ENCODE measurements at places on chromosomes 16 and 17.

GRCh38 chr17:12634789-12635414 is 30.8 kb upstream of the MYOCD start:
- DNase-seq: peak; percentile 3

- DNase-seq: peak; percentile 89
Observed at GRCh38 chr16:28193530-28194423, 18.0 kb downstream of the XPO6 start.

DNA sequence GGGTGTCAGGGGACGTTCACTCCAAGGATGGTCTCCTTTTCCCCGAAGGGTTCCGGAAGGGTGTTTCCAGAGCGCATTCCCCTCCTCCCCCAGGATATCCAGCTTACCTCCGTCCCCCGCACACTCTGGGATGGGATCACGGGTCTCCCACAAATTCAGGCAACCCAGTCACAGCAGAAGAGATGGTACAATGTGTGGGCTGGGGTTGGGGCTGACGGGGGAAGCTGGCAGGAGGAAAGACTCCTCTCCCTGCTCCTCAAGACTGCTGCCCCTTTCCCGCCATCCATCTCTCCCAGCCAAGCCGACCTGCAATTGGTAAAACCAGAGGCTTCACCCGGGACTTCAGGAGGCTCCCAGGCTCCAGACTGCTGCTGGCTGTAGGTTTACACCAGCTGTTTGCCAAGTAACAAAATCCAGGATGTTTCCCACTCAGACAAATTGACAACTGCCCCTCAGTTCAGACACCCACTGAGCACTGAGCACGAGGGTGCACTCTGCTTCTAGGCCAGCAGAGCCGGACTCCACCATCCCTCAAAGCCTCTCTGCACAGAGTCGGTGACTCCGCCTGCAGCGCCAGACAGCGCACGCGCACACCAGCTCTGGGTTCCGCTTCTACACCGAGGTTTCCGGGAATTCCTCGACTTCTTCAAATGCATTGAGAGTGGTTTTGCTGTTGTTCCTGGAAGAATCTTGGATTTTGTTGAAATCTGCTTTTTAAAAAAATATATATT is 37.7 kb downstream of the ASPA start:
- no peak for DNase-seq

GRCh38 chr16:27551036-27551435 is 1.1 kb downstream of the KATNIP start:
- no peak for DNase-seq

GRCh38 chr16:84538222-84538840 is 33.9 kb upstream of the MEAK7 start:
- DNase-seq: no peak

DNA sequence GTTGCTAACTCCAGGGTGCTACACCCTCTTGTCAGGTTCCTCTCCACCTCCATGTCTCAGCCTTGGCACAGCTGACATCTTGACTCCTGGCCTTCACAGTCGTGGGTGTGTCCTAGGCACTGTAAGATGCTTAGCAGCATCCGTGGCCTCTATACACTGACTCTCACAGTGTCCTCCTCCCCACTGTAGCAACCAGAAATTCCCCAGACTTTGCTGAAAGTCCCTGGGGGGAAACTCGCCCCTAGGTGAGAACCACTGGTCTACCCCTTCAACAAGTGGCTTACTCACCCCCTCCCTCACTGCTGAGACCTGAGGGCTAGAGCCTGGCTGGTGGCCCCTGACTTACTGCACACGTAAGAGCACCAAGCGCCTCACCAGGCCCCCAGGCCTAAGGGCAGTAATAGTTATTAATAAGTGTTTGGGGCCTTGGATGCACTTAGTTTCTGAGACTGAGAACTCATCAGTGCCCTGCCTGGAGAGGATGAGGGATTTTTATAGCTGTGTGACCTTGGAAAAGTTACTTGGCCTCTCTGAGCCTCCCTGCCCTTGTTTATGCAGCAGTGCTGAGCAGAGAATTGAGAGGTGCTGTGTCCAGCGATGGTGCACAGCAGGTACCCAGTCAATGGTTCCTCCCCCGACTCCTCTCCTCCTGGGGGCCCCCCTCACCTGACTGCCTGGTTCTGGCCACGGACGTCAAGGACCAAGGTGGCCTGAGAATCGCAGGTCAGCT is 67.1 kb downstream of the RMI2 start:
- DNase-seq: no peak

- DNase-seq: no peak
Observed at GRCh38 chr17:42399121-42399520, 10.9 kb upstream of the STAT3 start.

DNA sequence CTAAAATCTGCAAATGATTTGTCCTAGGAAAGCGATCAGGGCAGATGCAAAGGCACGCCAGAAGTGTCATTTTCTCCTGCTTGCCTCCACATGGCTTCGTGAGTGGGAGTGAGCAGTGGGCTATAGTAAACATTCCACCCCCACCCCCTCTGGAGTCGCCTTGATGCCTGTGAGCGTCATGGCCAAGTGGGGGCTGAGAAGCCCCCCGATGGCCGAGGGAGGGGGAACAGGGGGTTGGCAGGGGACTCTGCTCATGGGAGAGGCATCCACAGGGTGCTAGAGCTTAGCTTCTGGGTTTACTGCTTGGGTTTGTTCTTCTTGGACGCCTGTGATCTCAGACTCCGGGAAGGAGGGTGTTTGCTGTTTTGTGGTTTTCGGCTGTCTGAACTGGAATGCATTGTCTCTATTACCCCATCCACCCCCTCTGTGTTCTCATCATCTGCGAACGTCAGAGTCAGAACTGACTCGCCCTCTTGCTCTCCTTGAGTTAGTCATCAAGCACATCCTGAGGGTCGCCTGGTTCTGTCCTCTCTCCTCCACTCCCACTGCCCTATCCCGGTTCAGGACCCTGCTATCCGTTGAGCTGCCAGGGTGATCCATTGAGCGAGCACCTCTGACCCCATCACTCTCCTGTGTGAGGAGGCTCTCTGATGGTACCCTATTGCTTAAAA is 15.4 kb downstream of the TNS4 start:
- DNase-seq: peak; percentile 100

GRCh38 chr17:951325-952132 is 28.0 kb downstream of the NXN start:
- DNase-seq: peak; percentile 53

GRCh38 chr17:60730273-60730672 is 52.6 kb downstream of the BCAS3 start:
- DNase-seq: peak; percentile 3

GRCh38 chr17:74641224-74641957 is 17.9 kb upstream of the CD300E start:
- no peak for DNase-seq

DNA sequence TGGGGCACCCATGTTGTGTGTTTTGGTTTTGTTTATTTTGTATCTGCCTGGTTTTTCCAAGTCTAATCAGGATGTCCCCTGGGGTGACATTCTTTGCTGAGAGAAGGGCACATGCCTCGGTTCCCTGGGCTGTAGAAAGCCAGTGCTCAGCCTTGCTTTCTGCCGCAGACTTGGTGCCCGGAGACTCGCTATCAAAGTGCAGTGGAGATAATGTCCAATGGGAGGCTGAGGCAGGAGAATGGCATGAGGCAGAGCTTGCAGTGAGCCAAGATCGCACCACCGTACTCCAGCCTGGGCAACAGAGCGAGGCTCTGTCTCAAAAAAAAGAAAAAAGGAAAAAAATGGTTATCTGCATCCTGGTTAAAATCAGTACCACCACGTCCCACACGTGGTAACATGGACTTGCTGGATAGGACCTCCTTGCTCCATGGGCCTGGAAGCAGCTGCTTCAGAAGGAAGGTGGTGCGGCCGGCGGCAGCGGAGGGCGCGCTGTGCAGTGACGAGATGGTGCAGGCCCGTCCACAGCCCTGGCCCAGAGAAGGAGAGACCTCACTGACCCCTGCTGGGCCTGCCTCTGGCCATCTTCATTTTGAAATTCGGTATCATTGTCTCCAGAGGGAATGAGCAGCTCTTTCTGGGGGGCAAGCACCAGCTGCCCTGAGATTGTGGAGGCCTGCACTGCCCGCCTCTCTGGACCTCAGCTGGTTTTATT is 19.3 kb upstream of the IL17C start:
- no peak for DNase-seq

DNA sequence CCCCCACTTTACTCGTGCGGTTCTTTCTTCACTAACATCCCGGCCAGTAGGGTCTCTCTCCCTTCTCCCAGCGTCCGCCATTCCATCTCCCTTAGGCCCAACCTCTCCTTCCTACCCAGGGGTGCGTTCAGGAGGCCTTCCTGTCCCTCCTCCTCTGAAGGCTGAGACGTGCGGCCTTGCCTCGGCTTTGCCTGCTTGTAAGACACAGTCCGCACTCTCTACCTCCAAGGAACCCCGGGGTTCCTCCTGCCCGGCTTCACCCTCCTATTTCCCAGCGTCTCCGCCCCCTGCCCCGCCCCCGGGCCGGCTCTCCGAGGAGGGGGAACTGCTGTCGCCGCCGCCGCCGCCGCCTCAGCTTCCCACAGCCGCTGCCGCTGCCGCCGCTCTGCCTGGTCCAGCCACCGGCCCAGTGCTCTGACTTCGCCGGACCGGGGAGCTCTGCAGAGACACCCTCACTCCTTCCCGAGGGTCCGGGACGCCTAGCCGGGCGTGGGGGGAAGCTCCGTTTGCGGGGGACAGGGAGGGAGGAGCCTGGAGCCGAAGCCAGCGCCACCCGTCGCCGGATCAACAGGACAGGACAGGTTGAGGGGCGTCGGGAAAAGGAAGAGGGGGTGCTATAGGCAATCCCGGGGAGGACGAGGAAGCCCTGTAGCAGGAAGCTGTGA is 1.2 kb upstream of the FGF11 start:
- DNase-seq: no peak

DNA sequence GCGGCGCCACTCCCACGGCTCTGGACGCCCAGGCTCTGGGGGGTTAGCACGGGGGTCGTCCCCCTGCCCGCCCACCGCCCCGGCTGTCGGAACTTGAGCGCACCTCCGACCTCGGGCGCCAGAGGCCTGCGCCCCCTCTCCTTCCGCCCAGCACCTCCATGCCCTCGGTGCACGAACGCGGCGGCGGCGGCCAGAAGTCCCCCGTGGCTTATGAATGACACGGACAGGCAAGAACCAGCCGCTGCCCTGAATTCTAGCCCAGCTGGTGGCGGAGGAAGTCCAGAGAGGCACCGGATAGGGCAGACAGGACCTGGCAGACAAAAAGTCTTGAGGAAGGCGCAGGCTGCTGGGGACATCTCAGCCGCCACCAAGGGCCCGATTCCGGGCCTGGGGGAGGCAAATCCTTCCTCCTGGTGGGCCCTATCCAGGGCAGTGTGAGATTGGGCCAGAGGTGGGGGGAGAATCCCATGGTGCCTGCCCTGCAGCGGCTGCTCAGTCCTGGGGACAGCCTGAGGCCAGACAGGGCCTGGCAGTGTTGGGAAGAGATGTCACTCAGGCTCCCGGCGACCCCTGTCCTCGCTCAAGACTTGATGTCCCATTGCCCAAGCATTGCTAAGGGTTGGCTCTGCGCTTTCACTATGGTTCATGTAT is 897 bp upstream of the CYGB start:
- no peak for DNase-seq

DNA sequence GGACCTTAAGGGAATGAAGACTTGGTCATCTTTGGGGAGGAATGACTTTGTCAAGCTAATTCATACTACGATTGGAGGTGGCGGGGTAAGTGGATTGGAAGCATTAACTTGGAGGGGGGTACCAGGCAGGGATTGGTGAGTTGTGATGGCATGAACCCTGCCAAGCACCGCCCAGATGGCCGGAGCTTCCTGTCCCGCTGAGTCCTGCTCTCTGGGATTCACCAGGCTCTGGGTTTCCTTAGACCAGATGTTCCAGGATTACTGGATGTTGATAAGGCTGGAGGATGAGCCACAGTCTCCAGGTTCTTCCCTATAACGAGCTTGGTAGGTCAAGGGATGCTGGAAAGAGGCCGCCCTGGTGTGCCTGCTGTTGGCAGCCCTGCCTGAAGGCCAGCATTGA is 154.9 kb downstream of the SDK2 start:
- no peak for DNase-seq

DNA sequence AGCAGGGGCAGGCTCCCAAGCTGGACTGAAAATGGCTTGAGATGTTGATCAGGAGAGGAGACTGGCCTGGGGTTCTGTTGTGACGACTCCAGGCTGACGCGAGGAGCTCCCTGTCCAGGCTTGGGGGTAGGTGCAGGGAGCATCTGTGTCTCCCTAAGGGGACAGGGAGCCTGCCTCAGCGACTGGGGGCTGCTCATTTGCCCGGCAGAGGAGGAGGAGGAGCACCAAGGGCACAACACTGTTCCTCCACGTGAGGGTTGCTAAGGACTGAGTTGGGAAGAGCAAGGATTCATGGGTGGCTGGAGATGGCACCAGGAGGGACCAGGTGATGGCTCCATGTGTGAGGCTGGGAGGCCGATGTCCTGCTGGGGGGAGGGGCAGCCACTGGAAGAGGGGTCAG is 53.3 kb downstream of the USP22 start:
- DNase-seq: no peak

GRCh38 chr17:72344613-72345012 is 223.8 kb downstream of the SOX9 start:
- no peak for DNase-seq

- no peak for DNase-seq
Observed at GRCh38 chr17:17403899-17404576, 72.8 kb upstream of the MED9 start.

- DNase-seq: no peak
Observed at GRCh38 chr17:41258406-41258805, 3.2 kb downstream of the KRTAP9-9 start.

- peak; percentile 79 for DNase-seq
Observed at GRCh38 chr16:19907161-19907992, 22.7 kb upstream of the GPRC5B start.

DNA sequence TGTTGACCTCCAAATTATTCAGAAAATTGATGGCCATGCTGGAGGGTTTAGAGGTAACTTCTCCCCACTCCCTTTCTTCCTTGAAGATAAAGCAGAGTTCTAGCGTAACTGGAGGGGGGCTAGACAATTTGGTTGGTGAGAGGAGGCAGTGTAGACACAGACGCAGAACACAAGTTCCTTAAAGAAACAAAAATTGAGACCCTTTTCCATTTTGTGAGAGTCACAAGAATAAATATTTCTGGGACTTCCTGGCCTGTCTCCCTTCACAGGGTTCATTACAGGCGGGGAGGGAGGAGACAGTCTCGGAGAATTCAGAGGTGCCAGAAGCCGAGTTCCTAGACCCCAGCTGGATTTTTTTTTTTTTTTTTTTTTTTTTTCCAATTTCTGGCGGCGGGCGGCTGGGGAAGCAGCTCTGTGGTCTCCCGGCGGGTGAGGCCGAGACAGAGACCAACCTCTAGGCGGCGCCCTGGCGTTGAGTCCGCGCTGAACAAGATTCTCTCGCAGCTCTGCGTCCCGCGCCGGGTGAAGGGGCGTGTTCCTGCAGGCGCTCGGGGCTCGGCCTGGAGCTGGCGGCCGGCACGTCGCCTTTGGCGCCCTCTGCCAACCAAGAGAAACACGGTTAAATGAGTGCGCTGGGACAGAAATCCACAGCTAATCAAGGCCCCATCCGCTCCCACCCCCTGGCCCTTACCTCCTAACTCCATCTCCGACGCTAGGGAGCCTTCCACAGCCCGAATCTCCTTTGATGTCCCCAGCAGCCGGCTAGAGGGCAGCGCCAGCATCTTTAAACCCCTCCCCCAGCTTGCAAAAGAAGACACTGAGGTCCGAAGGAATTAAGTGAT is 10.2 kb upstream of the HOXB9 start:
- DNase-seq: peak; percentile 59
